NCI-H1417 treated with DMSO at 0.1 percent for 48 hours (cell line): ENCODE measurements at places on chromosomes 16 and 17.

DNA sequence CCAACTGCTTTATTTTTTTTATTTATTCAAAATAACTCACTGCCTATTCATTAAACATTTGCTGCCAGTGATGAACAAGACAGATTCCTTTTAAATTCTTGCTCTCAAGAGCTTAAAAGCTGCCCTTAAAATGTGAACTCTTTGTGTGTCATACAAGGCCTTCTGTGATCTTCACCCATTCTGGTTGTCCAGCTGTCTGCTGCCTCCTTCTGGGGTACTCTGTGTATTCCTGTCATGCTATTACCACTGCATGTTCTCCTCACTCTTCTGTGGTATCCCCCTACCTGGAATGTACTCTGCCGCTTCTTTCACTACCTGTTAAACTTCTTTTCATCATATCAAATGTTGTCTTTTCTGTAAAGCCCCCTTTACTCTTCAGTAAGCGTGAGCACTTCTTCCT lies 165.8 kb downstream of the CHD9 start:
- no peak for DNase-seq

DNA sequence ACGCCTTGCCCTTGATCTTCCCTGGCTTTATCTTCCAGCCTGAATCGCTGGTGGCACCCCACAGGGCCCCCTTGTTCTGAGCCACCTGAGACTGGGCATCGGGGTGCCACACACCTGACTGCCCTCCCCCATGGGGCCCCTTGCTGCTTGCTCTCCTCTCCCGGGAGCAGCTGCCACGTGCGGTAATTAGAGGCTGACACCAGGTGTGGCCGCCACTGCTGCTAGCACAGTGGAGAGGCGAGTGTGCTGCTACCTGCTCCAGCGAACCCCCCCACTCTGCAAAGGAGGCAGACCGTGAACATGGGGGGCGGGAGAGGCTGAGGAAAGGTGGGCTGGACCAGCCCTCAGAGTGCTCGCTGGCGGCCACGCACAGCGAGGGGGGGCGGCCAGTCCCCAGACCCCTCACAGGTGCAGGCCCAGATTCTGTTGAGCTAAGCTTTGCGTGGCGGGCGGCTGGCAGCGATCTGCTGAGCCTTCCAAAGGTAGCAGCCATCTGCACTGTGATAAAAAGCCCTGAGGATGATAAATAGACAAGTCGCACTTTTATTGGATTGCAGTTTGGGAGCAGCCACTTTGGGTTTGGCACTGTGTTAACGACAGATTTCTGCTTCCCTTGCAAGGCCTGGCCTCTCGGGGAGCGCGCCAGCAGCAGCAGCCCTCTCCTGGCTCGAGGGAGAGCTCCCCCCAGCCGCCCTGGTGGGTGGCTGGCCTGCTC lies 167.9 kb upstream of the GSE1 start:
- peak; percentile 78 for DNase-seq

DNA sequence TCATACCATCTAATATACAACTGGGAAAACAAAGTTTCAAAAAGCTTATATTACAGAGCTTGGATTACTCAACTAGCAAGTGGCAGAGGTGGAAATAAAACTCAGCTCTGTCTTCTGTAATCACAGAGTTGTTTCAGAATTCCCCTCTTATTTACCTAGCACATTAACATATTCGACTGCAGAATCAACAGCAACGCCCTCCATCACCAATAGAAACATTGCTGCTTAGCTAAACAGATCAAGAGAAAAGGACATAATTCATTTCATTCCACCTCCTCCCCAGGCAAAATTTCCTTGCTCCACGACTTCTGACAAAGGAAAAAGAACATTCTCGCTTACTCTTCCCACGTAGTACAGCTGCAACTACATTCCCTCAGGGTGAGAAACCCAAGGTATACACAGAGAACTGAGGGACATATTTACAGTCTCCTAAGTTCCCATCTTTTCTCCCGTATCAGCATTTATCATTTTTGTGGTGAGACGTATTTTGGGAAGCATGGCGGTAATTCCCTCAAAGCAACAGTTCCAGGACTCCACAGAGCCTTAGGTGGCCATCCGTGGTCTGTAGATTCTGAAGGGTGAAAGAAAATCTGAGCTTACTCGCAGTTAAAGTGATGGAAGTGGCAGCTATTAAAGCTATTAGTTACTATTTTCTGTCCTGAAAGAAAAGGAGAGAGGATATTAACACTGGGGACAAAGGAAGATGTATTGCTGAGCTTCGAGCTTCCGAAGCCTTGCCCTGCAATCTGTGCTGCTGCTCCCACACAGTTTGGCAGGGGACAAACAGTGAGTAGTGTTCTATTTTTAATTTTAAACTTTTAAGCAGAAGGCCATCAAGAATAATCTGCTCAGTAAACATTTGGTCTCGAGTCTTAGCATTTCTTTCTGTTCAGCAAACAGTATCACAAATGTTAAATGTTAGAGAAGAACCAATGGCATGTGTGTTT lies 1296.2 kb downstream of the CDH8 start:
- no peak for DNase-seq

- DNase-seq = no peak
These were observed 2.4 kb downstream of the RAP1GAP2 start for GRCh38 chr17:2798678-2799077.

GRCh38 chr17:50986989-50987660 lies 121.0 kb upstream of the TOB1 start:
- no peak for DNase-seq

GRCh38 chr16:81445143-81445961 lies 744 bp downstream of the CMIP start:
- no peak for DNase-seq

DNA sequence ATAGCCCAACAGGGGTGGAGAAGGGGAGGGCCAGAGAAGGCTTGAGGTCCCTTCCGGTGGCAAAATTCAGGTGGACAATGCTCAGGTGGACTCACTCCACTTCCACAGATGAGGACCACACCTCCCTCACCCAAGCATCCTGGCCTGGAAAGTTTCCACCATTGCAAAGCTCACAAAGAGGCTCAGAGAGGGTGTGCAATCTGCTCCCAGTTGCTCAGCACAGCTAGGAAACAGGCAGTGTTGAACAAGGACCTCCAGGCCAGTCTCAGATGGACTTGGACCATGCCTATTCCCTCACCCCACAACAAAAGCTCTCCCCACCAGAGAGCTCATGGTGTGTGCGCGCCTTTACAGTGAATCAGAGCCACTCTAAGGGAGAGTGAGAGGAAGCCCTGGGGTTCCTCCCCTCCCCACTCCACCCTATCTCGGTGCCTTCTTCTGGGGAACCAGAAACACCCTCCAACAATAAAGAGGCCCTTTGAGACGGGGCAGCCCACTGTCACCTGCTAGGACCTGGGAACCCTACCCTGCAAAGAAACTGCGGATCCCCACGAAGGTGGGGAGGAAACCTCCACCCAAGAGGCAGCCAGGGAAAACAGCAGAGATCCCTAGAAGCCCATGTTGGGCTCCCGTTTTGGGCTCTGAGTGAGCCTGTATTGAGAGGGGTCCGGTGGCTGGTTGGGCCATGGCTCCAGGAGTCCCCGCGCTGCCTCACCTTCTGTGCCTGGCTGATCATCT lies 1.6 kb downstream of the FAM83G start:
- DNase-seq = no peak

DNA sequence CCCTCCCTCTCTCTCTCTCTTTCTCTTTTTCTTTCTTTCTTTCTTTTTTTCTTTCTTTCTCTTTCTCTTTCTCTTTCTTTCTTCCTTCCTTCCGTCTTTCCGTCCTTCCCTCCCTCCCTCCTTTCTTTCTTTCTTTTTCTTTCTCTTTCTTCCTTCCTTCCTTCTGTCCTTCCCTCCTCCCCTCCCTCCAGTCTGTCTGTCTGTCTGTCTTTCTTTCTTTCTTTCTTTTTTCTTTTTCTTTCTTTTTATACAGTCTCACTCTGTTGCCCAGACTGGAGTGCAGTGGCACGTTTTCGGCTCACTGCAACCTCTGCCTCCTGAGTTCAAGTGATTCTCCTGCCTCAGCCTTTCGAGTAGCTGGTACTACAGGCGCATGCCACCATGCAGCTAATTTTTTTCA lies 14.4 kb downstream of the CA4 start:
- DNase-seq = no peak

- DNase-seq = no peak
These were observed 40.5 kb downstream of the FTO start for GRCh38 chr16:53744449-53744848.

GRCh38 chr17:3910420-3911270 lies 5.6 kb downstream of the P2RX1 start:
- no peak for DNase-seq

- DNase-seq = no peak
These were observed 80.1 kb downstream of the VAT1L start for GRCh38 chr16:77868478-77868877.

GRCh38 chr16:66652661-66653360 lies 43.7 kb downstream of the CMTM4 start:
- DNase-seq = no peak

DNA sequence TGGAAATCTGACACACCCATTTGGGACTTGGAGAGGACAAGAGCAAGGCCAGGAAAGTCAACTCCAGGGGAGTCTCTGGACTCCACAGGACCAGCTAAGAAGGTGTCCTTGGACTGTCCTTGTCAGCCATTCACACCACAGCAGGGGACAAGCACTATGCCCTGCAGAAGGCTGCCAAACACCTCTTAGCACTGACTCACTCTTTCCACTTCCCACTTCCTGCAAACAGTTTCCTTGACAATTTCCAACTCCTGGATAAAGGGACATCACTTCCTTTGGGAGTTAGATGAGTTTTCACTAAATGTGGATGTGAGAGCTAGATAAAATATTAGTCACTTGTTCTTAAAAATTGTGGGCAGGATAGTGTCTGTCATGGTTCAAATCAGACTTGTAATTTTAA lies 37.8 kb upstream of the BCAR1 start:
- DNase-seq = no peak

- no peak for DNase-seq
These were observed 28.4 kb upstream of the EIF1 start for GRCh38 chr17:41660221-41660711.

- no peak for DNase-seq
These were observed 7.5 kb downstream of the NME3 start for GRCh38 chr16:1763521-1764511.

DNA sequence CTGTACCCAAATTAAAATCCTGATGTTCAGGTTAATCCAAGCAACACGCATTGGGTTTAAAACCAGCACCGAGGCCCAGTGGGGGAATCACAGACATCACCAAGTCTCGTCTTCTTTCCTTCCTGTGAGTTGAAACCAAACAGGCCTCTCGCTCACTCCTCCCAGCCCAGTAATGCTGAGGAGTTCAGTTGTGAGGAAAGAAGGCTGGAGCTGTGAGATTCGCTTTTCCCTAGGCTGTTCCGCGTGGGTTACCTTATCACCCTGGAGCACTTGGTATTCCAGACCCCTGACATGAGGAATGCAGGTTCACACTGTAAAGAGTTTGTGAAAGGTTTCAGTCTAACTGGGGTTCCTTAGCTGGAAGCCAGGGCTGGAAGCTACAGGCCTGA lies 20.8 kb downstream of the CIBAR2 start:
- DNase-seq = no peak
